Activated gamma-delta T cell treated with Interleukin-2 at 50 U/mL for 16 hours (primary cell): ENCODE measurements at places on chromosomes 13 and 19.

DNA sequence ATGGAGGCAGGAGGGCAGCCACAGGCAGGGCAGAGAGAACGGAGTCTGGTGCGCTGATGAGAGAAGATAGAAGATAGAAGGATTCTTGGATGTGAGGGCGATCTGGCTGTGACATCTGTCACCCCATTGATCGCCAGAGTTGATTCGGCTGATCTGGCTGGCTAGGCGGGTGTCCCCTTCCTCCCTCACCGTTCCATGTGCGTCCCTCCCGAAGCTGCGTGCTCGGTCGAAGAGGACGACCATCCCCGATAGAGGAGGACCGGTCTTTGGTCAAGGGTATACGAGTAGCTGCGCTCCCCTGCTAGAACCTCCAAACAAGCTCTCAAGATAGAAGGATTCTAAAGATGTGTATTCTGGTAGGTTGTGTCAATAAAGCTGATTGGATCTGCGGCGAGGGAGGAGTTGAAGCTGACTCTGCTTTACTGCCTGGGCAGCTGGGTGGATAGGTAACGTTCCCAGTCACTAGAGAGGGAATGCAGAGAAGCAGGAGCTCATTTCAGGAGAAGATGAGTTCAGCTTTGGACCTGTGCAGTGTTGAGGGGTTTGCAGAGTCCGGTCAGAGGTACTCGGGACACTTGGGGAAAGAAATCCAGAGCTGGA, 5.1 kb downstream of the UBAC2 start:
- DNase-seq: no peak

- DNase-seq: no peak
Measured at GRCh38 chr13:57787058-57787791, 155.7 kb downstream of the PCDH17 start.

GRCh38 chr19:48319647-48320541, 5.5 kb upstream of the EMP3 start:
- DNase-seq: peak; percentile 82

GRCh38 chr13:80276371-80277289, 64.3 kb downstream of the SPRY2 start:
- DNase-seq: no peak

GRCh38 chr13:31131470-31131961, 30.2 kb downstream of the HSPH1 start:
- no peak for DNase-seq

DNA sequence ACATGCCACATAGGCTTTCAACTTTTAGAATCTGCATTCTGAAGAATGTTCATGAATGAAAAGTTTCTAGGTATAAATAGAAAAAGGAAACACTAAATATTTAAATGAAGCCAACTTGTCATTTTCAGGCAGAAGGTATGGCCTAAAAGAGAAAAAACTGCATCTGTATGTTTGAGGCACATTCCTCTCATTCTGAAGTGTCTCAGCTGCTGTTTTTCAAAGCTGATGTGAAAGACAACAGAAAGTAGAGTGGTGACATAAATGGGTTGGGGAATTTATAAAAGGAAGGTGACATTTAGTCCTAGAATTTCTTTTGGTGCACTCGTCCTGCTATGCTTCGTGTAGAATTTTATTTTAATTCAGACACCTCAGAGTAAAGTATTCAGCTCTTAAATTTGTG, 539.6 kb upstream of the SLITRK5 start:
- DNase-seq: no peak

DNA sequence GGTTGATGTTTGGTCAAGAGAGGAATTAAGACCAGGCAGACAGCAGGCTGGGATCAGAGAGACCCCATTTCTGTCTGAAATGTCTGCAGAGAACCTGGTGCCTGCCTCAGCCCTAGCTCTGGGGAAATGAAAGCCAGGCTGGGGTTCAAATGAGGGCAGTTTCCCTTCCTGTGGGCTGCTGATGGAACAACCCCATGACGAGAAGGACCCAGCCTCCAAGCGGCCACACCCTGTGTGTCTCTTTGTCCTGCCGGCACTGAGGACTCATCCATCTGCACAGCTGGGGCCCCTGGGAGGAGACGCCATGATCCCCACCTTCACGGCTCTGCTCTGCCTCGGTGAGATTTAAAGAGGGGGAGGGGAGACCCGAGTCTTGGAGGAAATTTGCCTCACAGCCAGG, at the start of gene LILRB4:
Gene LILRB4, plus strand, starts transcription at position 256 of the 400 bp plus-strand sequence. Its CDS starts 49 bp downstream, at position 305.
- DNase-seq: no peak
